ENCODE measurements at places on chromosomes 7 and 10.
A peak's percentile ranks its signal among the peaks of the same experiment; 100 is the strongest.

DNA sequence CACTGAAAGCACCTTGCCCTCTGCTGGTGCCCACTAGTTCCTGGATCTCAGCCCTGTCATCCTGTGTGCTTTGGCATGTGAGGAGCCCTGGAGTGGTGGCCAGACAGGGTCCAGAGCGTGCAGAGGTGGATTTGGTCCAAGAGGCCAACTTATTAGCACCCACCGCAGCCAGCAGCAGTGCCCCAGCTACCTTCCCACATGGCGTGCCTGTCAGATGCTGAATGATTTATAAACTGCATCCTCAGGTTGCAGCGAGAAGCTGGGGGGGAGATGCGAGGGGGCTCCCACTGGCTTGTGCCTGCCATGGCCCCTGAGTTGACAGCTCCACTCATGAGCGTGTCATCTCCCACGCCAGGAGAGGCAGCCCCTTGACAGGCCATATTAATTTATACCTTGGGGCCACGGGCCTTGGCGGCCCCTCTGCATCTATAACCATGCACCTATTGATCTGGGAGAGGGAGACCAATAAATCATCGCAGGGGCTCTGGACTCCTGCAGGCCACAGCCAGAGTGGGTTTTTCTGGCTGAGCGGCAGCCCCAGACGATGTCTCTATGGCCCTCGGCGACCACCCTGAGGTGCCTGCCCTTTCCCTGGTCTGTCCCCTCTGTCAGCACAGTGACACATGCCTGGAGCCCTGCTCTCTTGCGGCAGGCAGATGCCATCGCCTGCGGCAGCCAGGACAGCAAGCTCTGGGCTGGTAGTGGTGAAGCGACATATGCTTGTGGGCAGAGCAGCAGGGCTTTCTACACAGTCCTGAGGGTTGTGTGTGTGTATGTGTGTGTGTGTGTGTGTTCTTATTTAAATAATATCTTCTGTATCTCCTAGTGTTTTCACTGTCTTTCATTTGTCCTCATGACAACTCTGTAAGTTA lies 120.8 kb downstream of the CDH23 start:
- DNase-seq = no peak

- DNase-seq = peak; percentile 7
Measured at GRCh38 chr7:63925262-63925625, 73.4 kb upstream of the ZNF722 start.

DNA sequence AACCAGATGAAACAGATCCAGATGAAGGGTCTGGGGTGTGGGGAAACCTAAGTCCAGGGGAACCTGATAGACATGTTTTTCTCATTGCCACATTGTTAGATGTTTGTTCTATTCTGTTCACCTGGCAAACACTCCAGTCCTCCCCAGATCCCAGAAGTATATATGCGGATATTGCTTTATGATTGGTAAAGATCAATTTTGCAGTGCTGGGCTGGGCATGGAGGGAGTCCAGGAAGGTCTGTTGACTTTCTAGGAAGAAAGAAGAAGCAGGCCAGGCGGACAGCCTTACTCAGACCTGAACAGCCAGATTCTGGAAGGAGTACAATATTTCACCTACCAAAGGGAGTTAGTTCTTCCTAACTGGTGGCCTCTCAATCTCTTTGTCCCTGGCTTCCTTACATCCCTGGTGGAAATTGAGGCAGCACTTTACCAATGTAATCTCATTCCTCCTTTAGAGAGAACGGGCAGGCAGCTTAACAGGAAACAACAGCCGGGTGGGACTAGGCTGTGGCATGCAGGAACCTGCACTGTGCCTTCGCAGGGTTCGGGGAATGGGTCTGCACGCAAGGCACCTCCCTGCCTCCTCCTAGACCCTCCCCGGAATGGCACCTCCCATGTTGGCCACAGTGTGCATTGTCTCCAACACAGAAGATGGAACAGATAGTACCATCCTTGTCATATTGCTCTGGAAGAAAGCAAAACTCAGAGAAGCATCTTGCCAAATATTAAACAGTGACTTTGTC lies 930 bp downstream of the GIMAP6 start:
- peak; percentile 58 for DNase-seq

- DNase-seq = no peak
Measured at GRCh38 chr7:98200364-98200763, 10.9 kb upstream of the BHLHA15 start.

- no peak for DNase-seq
Measured at GRCh38 chr10:45199205-45199740, 116.1 kb downstream of the OR13A1 start.

Data from stimulated activated CD4-positive, alpha-beta T cell treated with anti-CD3 and anti-CD28 coated beads, Interleukin-4, amount 100 ng/mL, for 24 hours (primary cell).